H4 (cell line): ENCODE measurements at places on chromosomes 1 and 21. TPM values are rescaled to one million over a fixed set of nuclear protein-coding genes. Genes with fewer than 3 reads are reported as not detected.

GRCh38 chr1:20837554-20838192 is 50.6 kb upstream of the HP1BP3 start:
- DNase-seq = no peak

DNA sequence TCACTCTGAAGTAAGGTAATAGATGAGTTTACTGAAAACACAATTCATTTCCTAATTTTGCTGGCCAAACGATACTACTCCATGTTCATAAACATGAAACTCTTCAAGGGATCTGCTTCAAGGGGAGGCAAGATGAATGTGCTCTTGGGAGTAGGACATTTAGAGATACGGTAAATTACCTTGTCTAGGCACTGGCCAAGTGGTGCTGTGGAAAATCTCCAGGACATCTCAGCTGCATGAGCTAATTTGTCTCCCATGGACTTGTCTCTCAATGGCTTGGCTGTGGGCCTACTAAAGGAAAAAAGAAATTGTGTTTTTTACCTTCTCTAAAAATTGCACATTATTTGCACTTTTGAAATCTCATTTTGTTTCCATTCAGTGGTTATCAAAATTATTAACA is 780.6 kb downstream of the LTN1 start:
- no peak for DNase-seq

GRCh38 chr1:8439015-8439702 is 121.2 kb downstream of the SLC45A1 start:
- peak; percentile 35 for DNase-seq

DNA sequence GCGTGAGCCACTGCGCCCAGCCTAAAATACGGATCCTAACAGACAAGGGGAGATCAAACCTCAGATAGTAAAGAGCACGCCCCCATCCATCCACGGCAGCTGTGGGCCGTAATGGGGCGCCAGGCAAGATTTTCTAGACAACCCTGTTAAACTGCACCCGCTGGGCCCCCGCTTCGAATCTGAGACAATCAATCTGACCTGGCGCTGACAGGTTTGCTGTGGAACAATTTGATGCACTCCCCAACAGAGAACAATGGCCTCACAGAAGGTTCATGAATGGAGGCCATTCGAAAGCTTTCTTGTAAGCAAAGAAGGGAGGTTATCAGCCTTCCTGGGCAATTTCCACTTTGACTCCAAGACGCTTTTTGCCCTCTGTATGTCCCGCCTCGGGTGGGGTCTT is 30.5 kb downstream of the CLSTN1 start:
- no peak for DNase-seq

DNA sequence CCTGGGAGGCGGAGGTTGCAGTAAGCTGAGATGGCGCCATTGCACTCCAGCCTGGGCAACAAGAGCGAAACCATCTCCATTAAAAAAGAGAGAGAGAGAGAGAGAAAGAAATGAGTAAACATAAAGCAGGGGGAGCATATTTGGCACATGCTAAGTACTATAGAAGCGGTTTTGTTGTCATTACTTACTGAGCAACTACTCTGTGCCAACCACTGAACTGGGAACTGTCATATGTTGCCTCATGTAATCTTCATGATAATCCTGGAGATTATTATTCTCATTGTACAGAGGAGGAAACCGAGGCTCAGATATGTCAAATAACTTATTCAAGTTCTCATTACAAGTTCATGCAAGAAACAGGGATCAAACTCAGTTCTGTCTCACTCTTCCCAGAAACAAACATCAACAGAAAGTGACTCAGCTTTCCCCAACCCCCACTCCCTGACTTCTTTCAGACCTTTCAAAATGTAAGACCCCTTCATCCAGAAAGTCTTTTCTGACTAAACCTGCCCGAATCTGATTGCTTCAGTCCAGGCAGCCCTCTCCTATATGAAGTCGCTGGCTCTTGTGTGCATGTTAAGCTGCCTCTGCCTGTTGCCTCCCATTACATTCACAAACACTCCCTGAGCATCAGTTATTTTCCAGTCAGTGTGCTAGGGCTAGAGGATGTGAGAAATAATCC is 23.5 kb downstream of the LAMB3 start:
- DNase-seq = no peak

DNA sequence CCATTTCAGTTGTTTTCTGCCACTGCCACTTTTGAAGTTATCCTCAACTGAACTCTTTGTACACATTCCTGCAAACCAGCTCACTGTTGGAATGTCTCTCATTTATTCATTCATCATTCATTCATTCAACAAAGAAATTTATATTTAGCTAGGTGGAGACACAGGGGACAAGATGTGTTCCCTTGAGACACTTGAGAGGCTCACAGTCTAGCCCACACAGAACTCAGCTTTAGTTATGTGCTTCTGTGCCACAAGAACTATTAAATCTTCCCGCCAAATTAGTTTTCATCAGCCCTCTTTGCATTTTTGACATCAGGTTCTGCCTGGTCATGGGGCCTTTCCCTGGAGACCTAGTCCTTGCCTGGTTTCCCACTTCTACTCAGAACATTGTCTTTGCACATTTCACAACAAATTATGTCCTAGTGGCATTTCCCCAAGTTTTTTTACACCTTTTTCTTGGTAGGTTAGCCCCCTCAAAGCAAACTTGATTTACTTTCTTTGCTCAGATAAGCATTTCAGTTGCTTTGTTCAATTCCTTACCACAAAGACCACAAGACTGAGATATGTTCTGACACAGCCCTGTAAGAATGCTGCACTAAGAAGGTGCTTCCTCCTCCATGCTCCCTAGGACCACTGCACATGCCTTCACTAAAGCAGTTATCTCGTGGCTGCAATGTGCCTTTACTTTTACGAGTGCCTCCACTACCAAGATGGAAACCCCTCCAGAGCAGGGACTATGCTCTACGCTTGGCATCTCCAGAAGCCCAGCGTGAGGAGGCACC is 31.0 kb downstream of the ILDR2 start:
- DNase-seq = peak; percentile 61

- DNase-seq = no peak
These were observed 41.6 kb upstream of the RGS4 start for GRCh38 chr1:163027610-163028009.

DNA sequence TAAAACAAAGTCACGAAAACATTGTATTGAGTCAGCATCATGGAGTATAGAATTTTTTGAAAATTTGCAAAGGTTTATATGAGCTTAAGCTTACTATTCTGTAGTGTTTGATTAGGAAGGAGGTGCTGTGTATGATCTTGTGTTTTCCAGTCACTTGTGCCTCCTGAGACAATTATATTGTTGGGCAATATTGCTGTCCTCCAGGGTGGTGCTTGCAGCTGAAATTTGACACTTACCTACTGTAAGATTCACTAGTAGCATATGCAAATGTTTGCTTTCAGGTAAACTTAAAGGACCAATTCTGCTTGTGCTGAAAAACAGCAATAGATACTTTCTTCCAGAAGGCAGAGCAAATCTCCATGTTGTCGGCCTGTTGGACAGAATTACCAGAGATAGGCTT is 268.0 kb downstream of the TGFB2 start:
- DNase-seq = no peak

GRCh38 chr1:238139713-238140112 is 249.0 kb upstream of the ZP4 start:
- DNase-seq = no peak

DNA sequence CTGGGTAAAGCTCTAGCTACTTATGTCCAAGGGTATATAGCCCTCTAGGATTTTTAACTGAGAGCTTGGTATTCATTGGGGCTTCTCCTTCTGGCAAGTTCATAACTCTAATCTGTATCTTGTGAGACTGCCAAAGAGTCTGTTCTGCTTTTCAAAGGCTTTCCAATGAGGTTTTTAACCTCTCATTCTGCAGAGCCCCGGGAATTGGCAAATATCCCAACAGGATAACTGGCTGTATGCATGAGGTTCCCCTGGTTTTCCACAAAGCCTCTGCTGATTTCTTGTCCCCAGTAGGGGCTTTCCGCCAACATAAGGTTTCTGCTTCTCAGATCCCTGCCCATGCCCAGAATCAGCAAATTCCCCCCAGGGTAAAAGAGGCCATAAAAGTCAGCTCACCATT is 40.9 kb downstream of the RPL5 start:
- DNase-seq = no peak

- DNase-seq = no peak
These were observed 145.6 kb downstream of the MRPL39 start for GRCh38 chr21:25461725-25462124.

DNA sequence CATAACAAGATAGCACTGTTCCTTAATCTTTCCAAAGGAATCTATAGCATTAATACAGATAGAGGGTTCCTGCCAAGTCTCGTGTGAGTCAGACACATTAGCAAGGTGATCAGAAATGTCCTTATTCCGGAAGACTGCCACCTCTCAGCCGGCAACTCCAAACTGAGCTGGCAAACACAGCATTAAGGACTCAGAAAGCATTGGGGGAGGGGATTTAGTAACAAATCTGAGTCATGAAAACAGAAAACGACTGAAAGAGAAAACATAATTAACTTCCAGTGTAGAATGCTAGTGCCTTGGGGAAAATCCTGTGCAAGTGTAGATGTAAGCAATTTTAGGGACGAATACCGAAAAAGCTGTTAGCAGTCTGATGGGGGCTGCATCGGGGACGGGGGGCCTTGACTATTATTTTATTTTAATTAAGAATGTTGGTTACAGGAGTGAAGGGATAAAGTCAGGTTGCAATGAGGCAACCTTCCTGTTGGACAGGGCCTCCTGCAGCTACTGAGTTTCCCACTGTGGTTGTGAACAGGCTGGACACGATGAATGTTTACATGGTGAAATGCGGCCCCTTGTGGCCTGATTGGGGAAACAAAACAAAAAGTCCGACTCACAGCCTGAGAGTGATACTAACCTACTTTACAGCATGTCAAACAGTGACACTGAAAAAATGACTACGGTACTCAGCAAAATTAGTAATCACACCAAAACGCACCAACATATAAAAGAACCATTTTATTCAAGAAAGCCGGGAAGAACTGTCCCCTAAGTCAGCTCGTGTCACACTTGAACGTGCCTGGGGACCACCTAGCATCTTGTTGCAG is 20.7 kb downstream of the MIS18A start:
- DNase-seq = peak; percentile 88

- no peak for DNase-seq
These were observed 1702.9 kb upstream of the B3GALT2 start for GRCh38 chr1:194889310-194889709.

DNA sequence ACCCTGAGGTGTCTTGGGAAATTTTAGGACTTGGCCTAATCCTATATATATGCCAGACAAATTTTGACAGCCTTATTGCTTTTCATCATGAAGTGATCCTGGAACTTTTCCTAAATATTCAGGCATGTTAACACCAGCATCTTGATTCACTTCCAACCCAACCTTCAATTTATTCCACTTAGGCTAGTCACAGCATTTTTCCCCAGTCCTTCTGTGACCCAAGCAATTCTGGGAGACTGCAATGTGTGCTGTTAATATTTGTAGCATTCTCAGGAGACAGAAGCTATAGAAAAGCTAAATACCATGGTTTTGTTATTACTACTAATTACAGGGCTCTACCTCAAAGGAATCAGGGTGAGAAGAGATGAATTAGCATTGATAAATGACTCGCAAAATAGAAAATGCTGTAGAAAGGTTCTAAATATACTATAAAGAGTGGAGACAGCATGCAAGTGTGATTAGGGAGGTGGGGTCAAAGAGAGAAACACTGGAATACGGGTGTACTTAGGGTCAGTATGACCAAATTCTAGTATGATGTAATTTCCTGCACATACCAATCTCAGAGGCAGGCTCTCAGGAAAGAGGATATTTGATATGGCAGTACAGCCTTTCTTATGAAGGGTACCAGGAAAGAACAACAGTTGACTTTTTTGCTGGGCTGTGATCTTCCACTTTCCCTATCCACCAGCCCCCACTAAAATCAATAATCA is 29.1 kb downstream of the PRRX1 start:
- DNase-seq = peak; percentile 40

DNA sequence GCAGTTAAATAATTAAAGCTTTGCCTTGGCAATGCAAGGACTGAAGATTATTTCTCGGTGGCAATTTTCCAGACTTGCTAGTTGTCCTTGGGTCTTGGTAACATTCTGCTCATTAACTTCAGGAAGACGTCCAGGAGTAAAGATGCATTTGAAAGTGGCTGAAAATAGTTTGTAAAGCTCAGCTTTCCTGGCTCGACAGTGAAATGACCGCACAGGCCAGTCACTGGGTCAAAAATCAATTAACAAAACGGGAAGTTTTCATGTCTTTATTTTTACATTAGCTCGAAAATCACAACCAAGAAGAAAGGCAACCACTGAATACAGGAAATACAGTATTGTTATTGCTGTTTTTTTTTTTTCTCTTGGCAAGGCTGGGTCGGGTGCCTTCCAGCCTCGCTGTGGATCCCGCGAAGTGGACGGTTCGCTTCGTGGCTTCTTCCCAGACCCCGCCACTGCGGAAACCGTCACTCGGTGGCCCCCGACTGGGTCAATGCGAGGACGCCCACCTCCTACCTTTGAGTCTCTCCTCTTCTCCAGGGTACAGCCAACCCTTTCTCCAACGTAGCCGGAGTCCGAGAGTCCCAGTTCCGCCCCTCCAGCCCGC is 479 bp upstream of the SNX7 start:
- DNase-seq = no peak

DNA sequence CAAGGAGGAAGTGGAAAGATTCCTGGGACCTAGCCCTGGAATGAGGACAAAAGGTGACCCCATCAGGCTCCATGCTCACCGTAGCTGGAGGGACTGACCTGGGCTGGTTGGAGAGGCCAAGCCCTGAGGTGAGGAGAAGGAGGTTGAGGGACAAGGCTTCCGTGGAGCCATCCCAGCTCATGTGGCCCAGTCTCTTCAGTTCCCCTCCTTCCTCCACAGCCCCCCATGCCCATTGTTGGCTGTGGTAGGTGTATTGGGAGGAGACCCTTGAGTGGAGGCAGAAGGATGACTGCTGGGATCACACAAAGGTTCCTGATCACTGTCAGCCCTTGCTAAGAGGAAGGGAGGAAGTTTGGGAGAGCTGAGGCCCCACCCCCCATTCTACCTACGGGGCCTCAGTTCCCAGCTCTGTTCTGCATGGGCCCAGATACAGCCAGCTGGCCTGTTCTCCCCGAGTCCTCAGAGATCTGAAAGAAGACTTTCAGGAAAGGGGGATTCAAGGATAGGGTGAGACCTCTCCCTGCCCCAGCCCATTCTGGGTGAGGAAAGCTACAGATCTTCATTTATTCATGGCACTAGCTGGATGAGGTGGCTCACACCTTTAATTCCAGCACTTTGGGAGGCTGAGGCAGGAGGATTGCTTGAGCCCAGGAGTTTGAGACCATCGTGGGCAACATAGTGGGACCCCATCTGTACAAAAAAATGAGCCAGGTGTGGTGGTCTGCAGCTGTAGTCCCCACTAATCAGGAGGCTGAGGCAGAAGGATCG is 17.3 kb downstream of the RHBG start:
- DNase-seq = no peak

DNA sequence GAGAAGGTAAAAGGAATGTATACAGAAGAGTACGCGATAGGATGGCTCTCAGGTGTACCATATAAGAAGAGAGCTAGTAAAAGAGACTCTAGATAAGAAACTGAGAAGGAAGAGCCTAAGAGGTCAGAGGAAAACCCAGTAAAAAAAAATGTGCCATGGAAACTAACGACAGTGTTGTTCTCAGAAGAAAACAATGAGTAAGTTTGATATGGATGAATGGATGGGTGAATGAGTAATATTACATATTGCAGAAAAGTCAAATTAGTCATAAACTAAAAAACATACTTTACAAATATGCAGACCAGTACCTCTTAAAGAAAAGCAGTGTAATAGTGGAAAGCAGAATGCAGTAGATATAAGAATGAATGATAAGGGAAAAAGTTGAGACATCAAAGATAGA is 316.2 kb downstream of the HMCN1 start:
- DNase-seq = no peak

CDK18 gene
- 0.72 and 4.4 TPM in 2 replicates for total RNA-seq

IL20 gene
- total RNA-seq = not detected in 2 replicates

HSF2BP gene
- total RNA-seq = 3.9 and 5.1 TPM in 2 replicates

NPR1 gene
- not detected in 2 replicates for total RNA-seq

SKI gene
- total RNA-seq = 3.3 and 172 TPM in 2 replicates

RHOC gene
- total RNA-seq = 218 and 228 TPM in 2 replicates

DR1 gene
- total RNA-seq = 24.9 and 27.7 TPM in 2 replicates
